ENCODE measurements at places on chromosomes 11 and 22.

- DNase-seq: peak; percentile 4
Observed at GRCh38 chr11:56841210-56841810, 92.8 kb upstream of the OR9G4 start.

GRCh38 chr11:35260342-35260985, 121.5 kb downstream of the CD44 start:
- no peak for DNase-seq

DNA sequence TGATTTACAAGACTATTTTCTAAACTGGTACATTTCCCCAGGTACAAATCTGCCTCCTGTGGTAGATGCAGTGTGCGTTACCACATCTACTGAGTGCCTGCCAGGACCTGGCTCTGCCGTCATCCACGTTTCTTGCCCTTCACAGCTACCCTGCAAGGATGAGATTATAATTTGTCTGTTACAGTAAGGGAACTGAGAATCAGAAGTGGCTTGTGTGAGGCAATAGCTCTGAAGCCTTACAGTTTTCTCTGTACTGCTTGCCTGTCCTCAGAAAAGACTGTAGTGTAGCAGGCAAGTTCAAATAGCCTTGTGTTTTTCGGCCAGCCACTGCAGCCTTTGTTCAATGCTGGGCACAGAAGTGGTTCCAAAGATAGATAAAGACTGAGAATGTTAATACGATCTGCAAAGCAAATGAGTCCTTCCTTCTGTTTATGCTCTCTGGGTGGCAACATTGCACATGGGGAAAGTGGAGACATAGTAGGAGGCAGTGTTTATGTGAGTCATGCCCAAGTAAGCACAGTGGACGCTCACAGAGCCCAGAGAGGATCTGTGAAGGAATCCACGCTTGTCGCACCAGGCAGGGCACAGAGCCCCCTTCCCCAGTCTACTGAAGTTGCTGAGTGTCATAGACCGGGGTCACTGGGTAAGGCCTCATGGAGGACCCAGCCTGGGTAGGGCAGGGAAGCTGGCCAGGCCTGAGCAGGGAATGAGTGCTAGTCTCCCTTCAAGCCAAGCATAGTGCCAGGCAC, 49.1 kb downstream of the MICAL2 start:
- DNase-seq: no peak

- peak; percentile 83 for DNase-seq
Observed at GRCh38 chr22:46614025-46614931, 5.9 kb upstream of the GRAMD4 start.

GRCh38 chr11:109815500-109816150, 277.6 kb upstream of the ZC3H12C start:
- DNase-seq: no peak

GRCh38 chr11:84824624-84825023, 802.5 kb downstream of the DLG2 start:
- DNase-seq: no peak

- no peak for DNase-seq
Observed at GRCh38 chr11:12149672-12150225, 39.4 kb downstream of the MICAL2 start.

DNA sequence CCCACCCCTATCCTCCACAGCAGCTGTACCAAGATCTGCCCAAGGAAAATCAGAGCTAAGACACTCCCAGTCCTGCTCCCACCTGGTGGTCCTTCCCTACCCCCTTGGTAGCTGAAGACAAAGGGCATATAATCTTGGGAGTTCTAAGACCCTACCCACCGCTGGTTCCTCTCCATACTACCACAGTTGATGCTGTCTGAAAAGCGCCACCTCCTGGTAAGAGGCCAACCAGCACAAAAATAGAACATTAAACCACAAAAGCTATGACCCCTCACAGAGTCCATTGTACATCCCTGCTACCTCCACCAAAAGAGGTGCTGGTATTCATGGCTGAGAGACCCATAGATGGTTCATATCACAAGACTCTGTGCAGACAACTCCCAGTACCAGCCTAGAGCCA, 161.5 kb upstream of the ARHGAP42 start:
- no peak for DNase-seq

- DNase-seq: no peak
Observed at GRCh38 chr11:117930668-117931330, 1.6 kb upstream of the TMPRSS13 start.

- no peak for DNase-seq
Observed at GRCh38 chr11:86551288-86552092, 120.9 kb downstream of the ME3 start.

DNA sequence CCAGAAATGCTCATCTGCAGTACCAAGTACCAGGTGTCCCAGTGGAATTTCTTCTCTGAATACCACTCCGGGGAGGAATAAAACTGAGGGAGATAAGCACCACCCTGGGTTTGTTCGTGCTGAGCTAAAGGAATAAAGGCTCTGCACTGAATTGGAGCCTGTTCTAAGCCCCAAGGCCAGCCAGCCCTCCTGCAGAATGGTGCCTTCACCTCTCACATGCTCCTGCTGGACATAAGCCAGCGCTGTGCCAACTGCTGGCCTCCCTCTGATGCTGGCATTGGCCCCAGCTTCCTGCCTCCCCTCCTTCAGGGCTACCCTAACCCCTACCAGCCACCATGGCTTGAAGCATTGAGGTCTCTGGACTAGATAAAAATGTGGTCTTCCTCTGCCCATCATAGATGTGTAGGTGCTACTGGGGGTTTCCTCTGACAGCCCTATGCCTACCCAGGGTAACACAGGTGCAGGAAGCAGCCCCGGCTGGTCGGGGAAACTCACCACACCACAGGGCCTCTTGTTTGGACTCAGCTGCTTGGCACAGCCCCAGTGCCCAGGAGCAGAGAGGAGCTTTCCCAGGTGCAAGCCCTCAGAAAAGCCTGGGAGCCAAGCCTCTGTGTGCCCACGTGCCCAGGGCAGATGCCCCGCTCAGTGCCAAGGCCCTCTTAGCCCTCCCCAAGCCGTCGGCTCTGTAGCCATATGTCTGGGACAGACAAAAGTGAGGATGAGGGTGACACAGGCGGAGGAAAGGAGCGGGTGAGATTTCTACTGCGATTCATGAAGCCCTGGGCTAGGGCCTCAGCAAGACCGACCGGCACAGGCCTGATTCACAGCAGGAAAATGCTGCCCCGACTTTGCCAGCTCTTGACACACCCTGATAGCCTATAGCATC, 34.1 kb upstream of the JAM3 start:
- DNase-seq: peak; percentile 17

DNA sequence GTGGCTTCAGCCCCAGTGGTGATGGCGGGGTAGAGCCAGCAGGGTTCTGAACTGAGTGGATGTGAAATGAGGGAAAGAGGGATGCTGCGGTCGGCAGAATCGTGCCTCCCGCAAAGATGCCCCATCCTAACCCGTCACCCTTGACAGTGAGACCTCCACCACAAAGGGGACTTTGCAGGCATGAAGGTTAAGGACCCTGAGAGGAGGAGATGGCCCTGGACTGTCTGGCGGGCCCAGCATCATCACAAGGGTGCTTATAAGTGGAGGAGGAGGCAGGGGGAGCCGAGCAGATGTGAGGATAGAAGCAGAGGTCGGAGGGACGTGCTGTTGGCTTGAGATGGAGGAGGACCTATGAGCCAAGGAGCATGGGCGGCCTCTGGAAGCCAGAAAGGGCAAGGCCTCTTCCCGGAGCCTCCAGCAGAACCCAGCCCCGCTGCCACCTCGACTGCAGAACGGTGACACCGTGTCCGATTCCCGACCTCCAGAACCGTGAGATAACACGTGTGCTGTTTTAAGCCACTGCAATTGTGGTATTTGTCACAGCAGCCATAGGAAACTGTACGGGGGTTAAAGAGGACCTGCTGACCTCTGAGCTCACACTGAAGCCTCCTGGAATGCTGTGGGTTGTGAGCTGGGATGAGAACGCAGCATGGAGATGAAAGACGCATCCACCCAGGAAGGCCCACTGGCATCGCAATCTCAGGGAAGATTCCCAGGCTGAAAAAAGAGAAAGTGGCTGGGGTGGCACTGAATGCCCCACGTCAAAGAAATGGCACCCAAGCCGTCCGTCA, 10.9 kb downstream of the LINC01488 start:
- no peak for DNase-seq

- no peak for DNase-seq
Observed at GRCh38 chr11:45093761-45094455, 52.5 kb upstream of the PRDM11 start.

DNA sequence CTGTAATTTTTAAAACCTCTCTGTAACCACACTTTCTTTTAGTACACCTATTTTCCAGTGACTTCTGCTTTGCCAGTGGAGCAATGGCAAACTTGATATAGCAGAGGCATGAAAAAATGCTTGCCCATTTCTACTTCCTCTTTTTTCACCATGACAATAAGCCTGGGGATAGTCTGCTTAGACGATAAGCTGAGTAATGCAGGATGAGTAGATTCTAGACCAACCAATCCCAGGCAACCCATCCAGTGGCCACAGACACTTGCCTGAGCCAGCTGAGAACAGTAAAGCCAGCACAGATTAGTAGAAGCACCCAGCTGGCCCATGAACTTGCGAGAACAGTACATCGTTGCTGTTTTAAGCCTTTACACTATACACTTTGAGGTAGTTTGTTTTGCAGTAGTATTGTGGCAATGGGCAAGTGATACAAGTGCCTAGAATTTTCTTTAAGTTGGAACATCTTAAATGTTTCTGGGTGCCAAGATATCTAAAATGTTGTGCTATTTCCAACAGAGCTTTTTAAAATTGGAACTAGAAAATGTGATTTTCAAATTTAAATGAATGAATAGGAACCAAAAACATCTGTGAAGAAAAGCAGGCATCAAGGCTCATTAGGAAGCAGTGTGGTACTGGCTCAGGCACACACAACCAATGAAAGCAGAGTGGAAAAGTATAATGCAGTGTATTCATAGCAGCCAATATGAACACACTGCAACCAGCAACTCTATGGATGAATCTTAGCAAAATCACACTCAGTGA, 37.7 kb downstream of the DDI1 start:
- no peak for DNase-seq

GRCh38 chr11:105968021-105968697, 53.9 kb downstream of the MSANTD4 start:
- DNase-seq: no peak

DNA sequence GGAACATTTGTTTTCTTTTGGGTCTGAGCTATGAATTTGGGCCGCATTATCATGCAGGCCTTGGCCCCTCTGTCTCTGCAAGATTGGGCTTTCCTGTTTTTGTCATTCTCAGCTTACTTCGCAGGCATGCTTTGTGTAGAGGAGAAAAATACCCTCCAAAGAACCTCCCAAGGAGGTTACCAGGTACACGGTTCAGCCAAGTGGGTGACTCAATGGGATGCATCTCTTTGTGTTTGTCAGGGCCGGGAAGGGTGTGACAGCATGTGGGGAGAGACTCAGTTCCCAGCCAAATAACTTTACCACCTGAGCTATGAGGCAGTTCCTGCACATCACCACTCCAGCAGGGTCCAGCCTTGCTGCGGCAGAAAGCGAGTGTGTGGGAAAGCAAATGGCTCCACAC, 47.8 kb upstream of the CLDN5 start:
- DNase-seq: no peak

- no peak for DNase-seq
Observed at GRCh38 chr11:128465946-128466705, 121.2 kb downstream of the ETS1 start.

- DNase-seq: no peak
Observed at GRCh38 chr11:115500547-115501501, 3.4 kb downstream of the CADM1 start.

DNA sequence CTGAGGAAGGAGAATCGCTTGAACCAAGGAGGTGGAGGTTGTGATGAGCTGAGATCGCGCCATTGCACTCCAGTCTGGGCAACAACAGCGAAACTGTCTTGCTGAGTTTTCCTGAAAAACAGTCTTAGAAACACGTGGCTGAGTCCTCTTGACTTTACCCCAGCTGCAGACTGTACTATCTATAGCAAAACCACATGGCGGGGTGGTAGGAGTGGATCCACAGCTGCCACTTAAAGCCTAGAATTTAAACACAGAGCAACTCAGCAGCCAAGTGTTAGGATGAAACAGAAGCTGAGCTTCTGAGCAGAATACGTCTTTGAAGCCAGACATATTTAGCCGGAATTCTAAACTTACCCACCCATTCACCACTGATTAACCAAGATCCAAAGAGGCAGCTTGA, 14.1 kb downstream of the PATZ1 start:
- DNase-seq: no peak

DNA sequence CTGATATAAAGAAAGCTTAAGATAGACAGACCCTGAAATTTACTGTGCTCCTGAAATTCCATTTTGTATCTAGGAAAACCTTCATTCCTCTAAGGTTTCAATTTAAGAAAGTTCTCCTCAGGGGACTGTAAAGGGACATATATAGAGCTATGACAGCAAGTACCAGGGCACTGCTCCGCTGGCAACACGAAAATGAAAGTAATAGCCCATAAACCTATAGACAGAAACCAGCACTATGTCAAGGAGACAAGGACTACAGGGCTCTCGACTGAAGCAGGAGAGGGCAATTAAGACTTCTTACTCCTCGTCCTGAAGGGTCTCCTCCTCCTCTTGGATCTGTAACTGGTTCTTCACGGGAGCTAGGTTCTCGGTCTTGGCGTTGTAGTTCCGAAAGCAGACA, 6.9 kb downstream of the FEZ1 start:
- DNase-seq: no peak

GRCh38 chr22:23029521-23030228, 40.6 kb upstream of the GNAZ start:
- DNase-seq: no peak

DNA sequence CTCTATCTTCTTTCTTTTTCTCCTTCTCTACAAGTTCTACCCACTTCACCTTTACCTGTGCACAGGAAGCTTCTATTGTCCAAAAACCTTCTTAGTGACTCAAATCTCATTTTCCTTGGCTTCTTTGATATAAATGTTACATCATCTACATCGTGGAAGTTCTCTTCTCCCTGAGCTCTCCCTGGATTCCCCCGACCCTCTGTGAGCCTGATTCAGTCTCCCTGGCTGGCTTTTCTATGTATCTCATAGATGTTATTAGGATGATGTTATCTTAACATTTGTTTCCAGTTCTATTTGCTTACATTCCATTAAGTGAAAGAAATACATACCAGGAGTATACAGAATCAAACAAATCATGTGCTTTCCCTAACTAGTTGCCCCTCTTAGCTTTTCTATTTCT, 235.8 kb upstream of the PITPNB start:
- no peak for DNase-seq

DNA sequence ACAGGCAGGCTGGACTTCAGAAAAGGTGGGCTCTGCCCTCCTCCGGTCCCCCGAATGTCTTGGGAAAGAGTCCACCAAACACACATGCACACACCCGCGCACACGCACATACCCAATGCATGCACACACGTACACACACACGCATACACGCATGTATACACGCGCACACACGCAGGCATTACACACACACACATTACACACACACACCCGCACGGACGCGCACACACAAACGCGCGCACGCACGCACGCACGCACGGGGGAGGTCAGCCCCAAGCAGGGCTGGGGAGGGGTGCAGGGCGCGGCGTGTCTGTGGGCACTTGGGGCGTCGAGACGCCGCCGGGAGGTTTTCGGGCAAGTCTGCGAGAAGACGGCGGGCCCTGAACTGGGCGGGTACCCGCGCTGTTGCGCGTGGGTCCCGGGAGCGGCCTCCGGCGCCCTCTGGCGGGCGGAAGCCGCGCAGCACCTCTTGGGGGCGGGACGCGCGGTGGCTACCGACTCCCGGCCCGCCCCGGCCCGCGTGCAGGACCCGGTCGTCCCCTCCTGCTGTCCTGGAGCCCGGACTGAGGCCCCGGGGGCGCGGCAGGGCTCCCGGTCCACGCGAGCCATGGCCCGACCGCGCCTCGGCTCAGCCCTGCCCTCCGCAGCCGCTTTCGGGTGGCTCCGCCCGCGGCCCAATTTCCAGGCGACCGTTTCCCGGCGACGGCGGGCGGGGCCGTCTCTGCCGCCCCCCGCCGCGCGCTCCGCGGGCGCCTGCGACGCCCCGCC, 3.6 kb downstream of the SEPTIN5 start:
- DNase-seq: peak; percentile 77

- no peak for DNase-seq
Observed at GRCh38 chr11:129184581-129184980, 7.5 kb downstream of the ARHGAP32 start.
